ENCODE measurements at places on chromosomes 1 and 21. TPM values are rescaled to one million over a fixed set of nuclear protein-coding genes. Genes with fewer than 3 reads are reported as not detected.

DNA sequence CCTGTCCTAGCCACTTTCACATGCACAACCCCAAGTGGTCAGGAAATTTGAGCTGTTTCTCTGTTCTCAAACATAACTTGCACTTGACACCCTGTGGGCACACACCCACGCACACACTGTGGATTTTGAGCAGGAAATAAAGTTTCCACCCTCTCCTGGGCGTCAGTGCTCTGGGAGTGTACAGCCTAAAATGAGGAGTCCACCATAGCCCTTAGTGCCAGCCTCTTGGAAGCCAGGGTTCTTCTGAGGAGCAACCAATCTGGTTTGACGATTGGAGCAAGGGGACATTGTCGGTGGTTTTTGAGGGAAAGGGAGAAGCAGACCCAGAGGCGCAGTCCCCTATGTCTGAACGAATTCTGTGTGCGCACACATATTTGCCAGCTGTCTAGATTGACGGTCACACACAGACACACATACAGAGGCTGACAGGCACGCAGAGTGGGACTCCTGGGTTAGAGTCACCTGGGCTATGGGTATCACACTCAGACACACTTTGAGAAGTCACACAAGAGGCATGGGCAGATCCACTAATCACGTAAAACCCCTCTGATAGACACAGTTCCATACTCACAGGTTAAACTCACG is 2.7 kb downstream of the DMBX1 start:
- no peak overlapping the region for H3K27ac ChIP-seq
- DNase-seq: no peak
- no peaks in the 10 kb centered on the region for H3K36me3 ChIP-seq
- peaks cover 13% of the 10 kb centered on the region for H3K4me1 ChIP-seq
- peaks cover 19% of the 10 kb centered on the region for H3K27me3 ChIP-seq
- no peak overlapping the region for H3K4me3 ChIP-seq

DNA sequence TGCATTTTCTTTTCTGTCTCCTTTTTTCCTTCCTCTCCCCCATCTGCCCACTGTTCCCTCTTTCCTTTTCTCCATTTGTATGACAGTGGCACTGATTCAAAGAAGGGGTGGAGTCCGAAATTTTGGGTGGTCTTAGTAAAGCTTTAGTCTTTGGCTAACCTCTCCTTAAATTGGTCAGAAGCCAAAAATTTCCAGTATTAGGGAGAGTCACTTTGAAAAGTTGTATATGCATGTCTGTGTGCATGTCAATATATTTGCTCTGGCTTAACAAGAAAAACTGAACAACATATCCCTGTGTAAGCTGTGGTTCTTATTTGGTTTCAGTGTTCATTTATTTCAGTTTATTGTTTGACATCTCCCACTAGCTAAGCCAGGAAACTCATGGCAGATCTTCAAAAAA is 314.8 kb upstream of the CXADR start:
- H3K4me3 ChIP-seq: no peak overlapping the region
- DNase-seq: no peak
- H3K27ac ChIP-seq: no peak overlapping the region
- no peaks in the 10 kb centered on the region for H3K27me3 ChIP-seq

DNA sequence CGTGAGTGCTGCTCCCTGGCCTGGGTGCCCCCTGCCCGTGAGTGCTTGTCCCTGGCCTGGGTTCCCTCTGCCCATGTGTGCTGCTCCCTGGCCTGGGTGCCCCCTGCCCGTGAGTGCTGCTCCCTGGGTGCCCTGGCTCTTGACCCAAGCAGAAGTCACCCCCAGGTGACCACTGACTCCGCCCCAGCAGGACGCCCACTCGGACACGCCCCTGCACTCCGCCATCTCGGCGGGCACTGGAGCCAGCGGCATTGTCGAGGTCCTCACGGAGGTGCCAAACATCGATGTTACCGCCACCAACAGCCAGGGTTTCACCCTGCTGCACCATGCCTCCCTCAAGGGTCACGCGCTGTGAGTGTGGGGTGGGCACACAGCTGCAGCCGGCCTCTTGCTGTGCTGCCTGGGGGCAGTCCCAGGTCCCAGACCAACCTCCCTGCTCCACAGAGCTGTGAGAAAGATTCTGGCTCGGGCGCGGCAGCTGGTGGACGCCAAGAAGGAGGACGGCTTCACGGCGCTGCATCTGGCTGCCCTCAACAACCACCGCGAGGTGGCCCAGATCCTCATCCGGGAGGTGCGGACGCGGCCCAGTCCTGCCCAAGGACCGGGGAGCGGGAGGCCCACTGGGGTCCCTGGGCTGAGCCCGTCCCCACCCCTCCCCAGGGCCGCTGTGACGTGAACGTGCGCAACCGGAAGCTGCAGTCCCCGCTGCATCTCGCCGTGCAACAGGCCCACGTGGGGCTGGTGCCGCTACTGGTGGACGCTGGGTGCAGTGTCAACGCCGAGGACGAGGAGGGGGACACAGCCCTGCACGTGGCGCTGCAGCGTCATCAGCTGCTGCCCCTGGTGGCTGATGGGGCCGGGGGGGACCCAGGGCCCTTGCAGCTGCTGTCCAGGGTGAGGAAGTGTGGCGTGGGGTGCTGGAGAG is 3.9 kb upstream of the MMP23B start:
- no peak overlapping the region for H3K27ac ChIP-seq
- no peaks in the 10 kb centered on the region for H3K27me3 ChIP-seq
- H3K4me1 ChIP-seq: peaks cover 5% of the 10 kb centered on the region
- no peak overlapping the region for H3K4me3 ChIP-seq
- DNase-seq: no peak

DNA sequence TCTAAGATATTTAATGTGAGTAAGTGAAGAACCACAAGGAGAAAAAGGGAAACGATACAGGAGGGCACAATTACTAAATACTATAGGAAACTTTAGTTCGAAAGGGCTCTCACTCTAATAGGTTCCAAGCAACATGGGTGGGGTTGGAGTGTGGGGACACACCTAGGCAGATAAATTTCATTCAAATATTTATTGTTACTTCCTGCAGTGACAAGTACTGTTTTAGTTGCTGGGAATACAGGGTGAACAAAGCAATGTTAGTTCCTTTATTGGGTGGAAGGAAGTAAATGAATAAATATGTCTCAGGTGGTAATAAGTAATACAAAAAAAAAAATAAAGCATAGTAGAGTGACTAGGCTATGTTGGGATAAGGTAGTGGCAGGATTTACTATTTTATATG is 73.2 kb upstream of the B3GALT2 start:
- H3K36me3 ChIP-seq: peaks cover 3% of the 10 kb centered on the region
- no peaks in the 10 kb centered on the region for H3K27me3 ChIP-seq

GRCh38 chr21:35259457-35259856 is 210.4 kb upstream of the RUNX1 start:
- H3K27ac ChIP-seq: no peak overlapping the region
- no peak overlapping the region for H3K4me3 ChIP-seq
- no peaks in the 10 kb centered on the region for H3K4me1 ChIP-seq

DNA sequence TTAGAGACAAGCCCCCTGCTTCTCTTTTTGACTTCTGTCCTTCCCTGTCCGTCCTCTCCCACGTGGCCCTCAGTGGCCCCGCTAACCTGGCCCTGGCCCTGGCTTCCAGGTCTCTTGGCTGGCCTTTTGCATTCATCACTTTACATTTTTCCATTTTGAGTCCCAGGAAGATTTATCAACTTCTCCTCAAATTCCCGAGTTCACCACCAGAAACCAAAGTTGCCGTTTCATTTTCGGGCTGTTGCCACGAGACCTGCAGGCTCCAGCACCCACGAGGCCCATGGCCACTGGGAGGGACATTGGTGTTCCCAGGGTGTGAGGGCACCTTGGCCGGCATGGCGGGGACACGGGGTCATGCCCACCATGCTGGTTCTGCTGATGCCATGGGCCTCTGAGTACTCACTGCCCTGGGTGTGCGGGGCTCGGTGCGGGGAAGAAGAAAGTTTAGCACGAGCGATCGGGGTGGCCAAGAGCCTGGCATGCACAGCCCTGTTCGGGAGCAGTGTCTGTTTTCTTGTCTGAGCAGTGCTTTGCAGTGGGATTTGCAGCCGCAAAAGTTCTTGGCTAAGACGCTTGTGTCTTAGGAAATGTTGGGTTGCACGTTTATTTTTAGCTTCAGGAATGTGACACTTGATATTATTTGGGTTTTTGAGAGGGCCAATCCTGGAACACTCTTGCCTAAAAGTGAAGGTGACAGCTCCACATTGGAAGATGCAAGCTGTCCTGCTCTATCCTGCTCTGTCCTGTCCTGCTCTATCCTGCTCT is 40.4 kb upstream of the ADARB1 start:
- H3K4me1 ChIP-seq: peaks cover 4% of the 10 kb centered on the region
- peak overlapping the region; percentile 25 for H3K27ac ChIP-seq
- H3K4me3 ChIP-seq: no peak overlapping the region
- no peak for DNase-seq

DNA sequence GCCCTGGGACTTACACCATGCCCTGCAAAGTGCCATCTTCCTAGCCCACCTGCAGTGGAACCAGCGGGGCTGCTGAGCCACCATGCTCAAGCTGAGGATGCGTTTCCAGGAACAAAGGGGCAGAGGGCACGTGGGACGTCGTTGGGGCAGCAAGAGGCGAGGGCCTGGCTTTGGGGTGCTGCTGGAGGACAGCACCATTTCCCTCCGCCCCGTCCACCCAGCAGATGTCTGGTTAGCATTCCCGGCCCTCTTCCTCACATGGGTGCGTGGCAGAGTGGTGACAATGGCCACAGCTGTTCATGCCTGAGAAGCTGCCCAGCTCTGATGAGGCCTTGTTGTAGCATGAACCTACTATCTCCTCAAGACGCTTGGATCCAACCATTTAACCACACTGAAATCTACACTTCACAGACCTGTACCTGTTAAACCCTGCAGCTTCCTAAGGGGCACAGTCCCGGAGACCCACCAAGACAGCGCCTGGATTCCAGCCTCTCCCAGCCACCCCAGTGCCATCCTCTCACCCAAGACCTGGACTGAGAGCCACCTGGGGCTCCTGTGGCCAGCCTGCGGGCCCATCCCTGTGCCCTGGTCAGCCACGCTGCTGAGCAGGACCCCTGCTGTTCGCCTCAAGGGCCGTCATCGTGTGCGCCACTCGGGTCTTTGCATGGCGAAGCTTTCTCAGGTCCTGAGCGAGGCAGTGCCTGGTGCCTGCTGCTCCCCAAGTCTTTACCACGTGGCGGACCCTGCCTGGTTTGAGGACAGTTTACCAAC is 33.2 kb downstream of the SLC45A1 start:
- no peaks in the 10 kb centered on the region for H3K27me3 ChIP-seq
- no peak overlapping the region for H3K27ac ChIP-seq
- DNase-seq: no peak
- H3K4me3 ChIP-seq: no peak overlapping the region

DNA sequence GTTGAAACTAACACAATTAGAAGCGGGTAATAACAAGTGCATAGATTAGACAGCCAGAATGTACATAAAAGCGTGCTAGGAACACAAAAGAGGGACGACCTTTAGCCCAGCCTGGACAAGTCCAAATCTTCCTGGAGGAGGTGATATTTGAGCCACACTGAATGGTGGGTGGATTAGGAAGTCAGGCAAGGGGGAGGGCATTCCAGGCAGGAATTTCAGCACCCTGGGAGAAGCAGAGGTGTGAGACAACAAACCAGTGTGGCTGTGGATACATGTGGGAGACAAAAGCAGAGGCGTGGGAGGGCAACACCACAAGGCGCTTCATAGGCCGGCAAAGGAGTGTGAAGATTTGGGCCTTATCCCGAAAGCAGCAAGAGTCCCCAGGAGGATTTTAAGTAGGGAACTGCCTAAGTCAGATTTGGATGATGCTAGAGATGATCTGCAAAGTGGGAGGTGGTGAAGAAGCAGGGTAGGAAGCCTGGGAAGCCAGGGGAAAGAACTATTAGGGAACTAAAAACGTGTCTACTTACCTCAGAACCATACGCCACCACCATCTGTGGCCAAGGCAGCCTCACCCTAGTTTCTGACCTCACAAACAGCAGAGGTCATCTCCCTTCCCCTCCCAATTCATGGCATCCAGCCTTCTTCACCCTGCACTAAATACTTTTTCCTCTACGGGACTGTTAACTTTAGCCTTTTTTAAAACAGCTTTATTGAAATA is 81.8 kb downstream of the GLUL start:
- H3K27me3 ChIP-seq: no peaks in the 10 kb centered on the region
- no peaks in the 10 kb centered on the region for H3K4me1 ChIP-seq
- no peak overlapping the region for H3K4me3 ChIP-seq
- no peak overlapping the region for H3K27ac ChIP-seq
- H3K36me3 ChIP-seq: no peaks in the 10 kb centered on the region
- no peak for DNase-seq

DNA sequence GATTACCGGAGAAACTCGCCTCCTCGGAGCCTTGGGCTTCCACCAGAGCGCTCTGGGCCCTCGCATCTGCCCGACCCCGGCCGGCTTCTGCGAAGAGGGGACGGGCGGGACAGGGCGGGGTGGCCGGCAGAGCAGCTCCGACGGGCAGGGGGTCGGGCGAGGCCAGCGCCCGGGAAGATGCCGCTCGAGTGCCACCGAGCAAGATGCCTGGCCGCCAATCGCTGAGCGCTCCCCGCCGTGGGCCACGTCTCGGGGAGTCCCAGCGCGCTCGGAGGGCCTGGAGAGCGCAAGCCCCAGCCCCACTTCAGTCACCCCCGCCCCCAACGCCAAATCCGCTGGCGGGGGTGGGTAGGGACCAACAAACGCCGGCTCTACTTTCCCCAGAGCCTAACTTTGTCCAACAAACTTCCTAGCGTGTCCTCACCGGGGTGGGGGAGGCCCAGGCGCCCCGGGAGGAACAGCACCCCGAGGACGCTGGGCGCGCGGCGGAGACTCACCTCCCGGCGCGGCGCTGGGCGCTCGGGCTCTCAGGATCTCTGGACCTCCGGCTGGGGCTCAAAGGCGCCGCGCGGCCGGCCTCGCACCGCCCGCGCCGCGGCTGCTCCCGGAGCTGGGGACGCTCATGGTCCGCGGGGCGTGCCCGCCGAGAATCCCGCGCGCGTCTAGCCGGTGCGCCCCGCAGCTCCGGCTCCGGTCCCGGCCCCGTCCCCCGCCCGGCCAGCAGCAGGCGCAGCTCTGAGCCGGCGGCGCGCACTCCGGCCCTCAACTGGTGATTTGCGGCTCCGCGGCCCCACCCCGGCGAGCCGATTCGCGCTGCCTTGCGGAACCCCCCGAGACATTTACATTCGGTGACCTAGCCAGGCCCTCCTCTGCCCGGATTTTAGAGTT is at the start of gene BCAR3:
BCAR3 (minus strand) TSS at position 737 of the 888 bp plus-strand sequence. CDS start 6,907 bp downstream, outside the sequence.
- DNase-seq: peak; percentile 56
- peak within 1 kb of the TSS; percentile 40 for H3K4me3 ChIP-seq
- H3K27ac ChIP-seq: peak within 1 kb of the TSS; percentile 55
- no peaks in the 10 kb centered on the region for H3K27me3 ChIP-seq
- no peaks in the 10 kb centered on the region for H3K4me1 ChIP-seq

The TXNIP gene
- 99.2 TPM for polyA plus RNA-seq

The FCAMR gene
- polyA plus RNA-seq: 0.54 TPM

The NTPCR gene
- 37.2 TPM for polyA plus RNA-seq

The ASTN1 gene
- 0.10 TPM for polyA plus RNA-seq

Data from liver (tissue), 10 donors.